ENCODE measurements at places on chromosomes 5 and 9.

DNA sequence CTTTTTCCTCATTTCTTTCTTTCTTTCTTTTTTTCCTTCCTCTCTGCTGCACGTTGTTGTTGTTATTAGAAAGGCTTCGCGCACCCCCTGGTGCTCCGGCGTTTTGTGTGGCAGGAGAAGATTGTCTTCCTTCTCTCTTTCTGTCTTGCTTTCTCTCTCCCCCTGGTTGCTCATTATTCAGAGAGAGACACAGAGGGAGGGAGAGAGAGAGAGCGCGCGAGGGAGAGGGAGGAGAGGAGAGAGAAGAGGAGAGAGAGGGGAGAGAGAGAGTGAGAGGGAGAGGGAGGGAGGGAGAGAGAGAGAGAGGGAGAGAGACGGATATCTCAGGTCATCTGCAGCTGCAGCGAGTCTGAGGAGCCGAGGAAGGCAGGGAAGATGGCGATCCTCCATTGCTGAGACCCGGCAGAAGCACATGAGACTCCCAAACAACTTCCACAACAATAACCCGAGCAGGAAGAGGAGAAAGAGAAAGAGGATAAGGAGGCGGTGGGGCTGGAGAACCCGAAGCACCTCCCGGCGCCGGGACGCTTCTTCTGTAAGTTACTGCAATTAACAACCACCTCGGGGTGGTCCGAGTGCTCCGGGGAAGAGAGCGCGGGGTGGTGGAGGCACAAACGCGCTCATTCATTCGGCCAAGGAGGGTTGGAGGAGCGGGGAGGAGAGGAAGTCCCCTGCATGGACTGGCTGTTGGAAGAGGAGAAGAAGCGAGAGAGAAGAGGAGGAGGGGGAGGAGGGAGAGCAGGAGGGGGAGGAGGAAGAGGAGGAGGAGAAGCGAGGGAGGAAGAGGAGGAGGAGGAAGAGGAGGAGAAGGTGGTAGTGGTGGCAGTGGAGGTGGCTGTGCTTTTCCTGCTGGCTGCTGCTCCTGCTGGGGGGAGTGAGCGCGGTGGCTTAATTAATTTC lies at the start of gene ZNF462:
ZNF462 (plus strand) TSS at position 346 of the 900 bp plus-strand sequence. CDS start 60,218 bp downstream, outside the sequence.
- peaks cover 3% of the 10 kb centered on the region for H3K27me3 ChIP-seq
- H3K36me3 ChIP-seq = no peaks in the 10 kb centered on the region
- peak; percentile 59 for DNase-seq
- peak within 1 kb of the TSS; percentile 97 for H3K27ac ChIP-seq
- peaks cover 11% of the 10 kb centered on the region for H3K4me1 ChIP-seq
- peak within 1 kb of the TSS; percentile 94 for H3K4me3 ChIP-seq

DNA sequence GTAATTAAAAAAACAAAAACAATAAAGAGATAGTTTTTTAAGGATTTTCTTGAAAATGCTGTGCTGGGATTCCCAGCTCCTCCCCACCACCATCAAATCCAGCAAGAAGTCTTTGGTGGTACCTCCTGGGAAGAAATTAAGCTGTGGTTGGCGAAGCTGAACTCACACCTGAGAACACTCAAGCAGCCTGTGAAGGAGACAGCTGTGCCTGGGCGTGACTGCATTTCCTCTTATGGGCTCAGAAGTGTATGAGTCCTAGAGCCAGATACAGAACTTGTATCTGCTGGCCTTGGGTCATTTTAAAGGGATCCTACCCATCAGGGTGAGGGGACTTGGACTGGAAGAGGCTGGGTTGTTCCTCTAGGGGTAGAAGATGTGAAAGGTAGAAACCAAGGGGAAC lies 561.2 kb upstream of the SGCD start:
- DNase-seq = no peak
- H3K4me1 ChIP-seq = no peaks in the 10 kb centered on the region
- no peaks in the 10 kb centered on the region for H3K36me3 ChIP-seq

DNA sequence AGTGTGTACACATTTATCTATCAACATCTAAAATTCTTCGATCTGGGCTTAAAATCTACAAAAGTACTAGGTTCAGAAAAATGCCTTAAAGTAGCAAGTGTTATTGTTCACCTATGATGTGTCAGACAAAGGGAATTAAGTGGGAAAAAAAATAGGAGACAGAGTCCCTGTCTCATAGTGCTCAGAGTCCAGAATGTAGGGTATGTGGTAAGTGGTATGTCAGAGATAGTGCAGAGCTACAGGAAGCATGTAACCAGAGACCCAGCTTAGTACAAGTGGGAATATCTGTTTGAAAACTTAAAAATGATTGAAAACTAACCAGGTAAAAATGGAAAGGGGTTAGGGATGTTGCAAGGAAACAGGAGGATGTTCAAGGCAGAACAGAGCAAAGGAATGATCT lies 482.8 kb downstream of the ELAVL2 start:
- no peak for DNase-seq
- no peaks in the 10 kb centered on the region for H3K36me3 ChIP-seq
- no peak overlapping the region for H3K27ac ChIP-seq
- H3K4me1 ChIP-seq = no peaks in the 10 kb centered on the region

GRCh38 chr5:116536316-116537083 lies 38.1 kb downstream of the SEMA6A start:
- H3K36me3 ChIP-seq = no peaks in the 10 kb centered on the region
- no peaks in the 10 kb centered on the region for H3K27me3 ChIP-seq
- peak overlapping the region; percentile 22 for H3K4me3 ChIP-seq
- peak overlapping the region; percentile 76 for H3K27ac ChIP-seq
- H3K4me1 ChIP-seq = peaks cover 10% of the 10 kb centered on the region
- DNase-seq = peak; percentile 81

All from spinal cord (tissue), 10 donors.